Hematopoietic multipotent progenitor cell treated with erythropoietin and hydrocortisone succinate and interleukin-3 and kit ligand, for 6 days (in vitro differentiated cells): ENCODE measurements at places on chromosomes 3 and 15.
A peak's percentile ranks its signal among the peaks of the same experiment; 100 is the strongest.

DNA sequence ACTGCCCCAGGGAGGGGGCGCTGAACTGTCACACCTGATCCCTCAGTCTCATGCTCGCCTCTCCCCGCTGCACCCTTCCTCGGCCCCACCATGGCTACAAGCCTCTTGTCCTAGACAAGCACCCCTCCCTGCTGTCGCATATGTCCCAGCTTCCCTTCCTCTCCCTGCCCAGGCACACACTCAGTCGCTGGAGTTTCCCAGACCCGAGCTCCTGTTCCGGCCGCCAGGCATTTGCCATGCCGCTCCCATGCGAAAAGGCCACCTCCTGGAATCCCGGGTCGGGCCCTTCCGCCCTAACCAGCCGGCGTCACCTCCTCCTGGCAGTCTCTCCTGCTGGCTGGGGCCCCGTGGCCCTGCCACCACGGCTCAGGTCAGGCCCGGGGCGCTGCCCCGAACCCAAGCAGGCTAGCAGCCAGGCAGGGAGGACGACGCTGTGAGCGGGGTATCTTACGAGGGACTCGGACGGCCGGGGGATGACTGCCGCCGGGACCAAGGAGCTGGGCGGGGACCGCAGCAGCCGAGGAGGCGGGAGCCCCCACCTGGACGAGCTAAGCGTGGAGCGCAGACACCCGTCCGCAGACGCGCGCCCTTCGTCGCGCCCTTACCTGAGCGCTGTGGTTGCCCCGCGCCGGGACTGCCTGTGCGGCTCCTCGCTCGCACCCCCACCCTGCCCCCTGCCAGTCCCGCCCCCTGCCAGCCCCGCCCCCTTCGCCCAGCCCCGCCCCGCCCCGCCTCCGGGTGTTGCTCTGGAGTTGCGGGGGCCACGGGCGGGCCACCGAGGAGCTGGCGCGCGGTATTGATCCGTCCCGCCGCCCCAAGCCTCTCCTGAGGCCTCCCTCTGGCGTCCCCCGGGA lies at the start of gene ALS2CL:
TSS of gene ALS2CL (minus strand) at position 642 of the 854 bp plus-strand sequence. CDS start 4,239 bp downstream, outside the sequence.
- peak; percentile 42 for DNase-seq

GRCh38 chr15:50933341-50933740 lies 24.9 kb downstream of the AP4E1 start:
- DNase-seq: peak; percentile 69

- DNase-seq: no peak
These were observed 17.8 kb upstream of the MCCC1 start for GRCh38 chr3:183117056-183117455.

DNA sequence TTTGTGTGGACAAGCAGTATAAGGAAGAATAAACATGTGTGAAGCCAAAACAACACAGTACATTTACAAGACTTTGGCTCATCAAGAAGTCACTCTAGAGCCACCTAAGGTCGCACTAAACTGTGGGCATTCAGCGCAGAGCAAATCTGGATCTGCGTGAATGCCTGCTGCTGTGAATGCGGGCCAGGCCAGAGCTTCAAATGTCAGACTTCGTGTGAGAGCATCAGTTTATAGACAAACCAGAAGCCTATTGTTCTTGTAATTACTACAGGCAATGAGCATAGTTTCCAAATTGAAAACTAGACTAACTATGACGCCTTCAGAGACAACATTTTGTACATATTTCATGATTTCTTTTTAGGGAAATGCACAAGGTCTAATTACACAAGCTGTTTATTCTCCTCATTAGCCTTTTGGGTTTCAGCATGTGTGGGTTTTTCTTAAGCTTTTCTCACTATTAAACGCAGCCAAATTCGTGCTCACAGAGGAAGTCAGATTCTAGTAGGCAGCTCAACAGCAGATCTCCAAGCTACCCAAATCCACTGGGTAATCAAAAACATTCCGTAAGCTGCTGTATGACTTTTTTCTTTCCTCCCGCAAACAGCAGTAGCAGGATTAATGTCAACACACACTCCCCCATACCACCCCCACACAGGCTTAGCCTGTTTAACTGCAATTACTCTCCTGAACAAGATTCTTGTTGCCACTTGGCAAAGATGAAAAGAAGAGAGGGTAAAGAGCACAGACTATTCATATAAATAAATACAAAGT lies 84.5 kb upstream of the SETMAR start:
- no peak for DNase-seq

DNA sequence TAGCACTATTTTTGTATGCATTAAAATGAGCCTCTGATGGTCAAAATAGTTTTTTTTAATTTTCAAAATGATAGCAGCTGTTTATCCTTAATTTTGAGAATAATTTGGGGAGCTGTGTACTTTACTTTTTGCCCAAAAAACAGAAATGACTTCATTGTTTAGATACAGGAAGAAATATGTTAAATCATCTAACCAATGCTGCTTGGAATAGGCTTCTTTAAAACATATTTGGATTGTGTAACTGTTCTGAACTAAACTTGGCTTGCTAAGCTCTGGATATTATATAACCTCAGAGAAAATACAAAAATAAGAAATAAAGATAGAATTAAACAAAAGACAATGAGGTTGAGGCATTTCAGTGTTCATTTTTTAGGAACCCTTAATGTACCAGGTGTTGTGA lies 119.3 kb downstream of the SERPINI1 start:
- DNase-seq: no peak

GRCh38 chr3:69740103-69741021 lies 1.1 kb downstream of the MITF start:
- DNase-seq: peak; percentile 49

- DNase-seq: peak; percentile 38
These were observed 43.0 kb downstream of the USP13 start for GRCh38 chr3:179695672-179696313.

- DNase-seq: no peak
These were observed 491.6 kb upstream of the TPRG1 start for GRCh38 chr3:188680189-188680588.

DNA sequence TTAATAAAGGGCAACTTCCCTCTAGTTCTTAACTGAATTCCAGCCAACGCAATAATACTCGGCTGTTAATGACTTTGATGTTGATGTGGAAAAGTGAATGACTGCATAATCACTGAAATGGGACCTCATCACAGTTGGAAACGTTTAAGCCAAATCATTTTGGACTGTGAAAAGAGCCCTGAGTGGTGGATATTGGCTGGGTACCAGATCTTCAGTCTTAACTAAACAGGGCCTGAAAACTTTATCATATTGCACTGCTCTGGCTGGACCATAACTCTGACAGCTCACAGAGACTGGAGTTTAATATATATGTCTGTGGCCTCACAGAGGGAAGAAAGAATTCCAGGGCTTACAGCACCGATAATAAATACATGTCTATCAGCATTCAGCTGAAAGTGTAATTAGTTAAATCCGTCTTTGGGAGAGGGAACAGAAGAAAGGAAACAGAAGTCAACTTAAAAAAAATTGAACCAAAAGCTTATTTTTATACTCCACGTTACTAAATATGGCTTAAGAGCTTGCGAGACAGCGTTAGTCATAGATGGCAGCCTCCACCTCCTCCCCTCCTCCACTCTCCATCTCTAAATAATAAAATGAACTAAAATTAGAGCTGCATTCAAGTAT lies 222.3 kb upstream of the CDIN1 start:
- DNase-seq: no peak

GRCh38 chr3:133886031-133886722 lies 9.5 kb downstream of the RAB6B start:
- no peak for DNase-seq

- peak; percentile 25 for DNase-seq
These were observed 218.6 kb downstream of the TBC1D2B start for GRCh38 chr15:77858792-77859490.

GRCh38 chr3:17580901-17581300 lies 161.5 kb downstream of the TBC1D5 start:
- no peak for DNase-seq

- no peak for DNase-seq
These were observed 736.9 kb upstream of the CCDC54 start for GRCh38 chr3:106640353-106640752.

- DNase-seq: no peak
These were observed 20.3 kb downstream of the GPR160 start for GRCh38 chr3:170058127-170058526.

GRCh38 chr15:45346381-45346780 lies 32.0 kb downstream of the GATM start:
- no peak for DNase-seq

GRCh38 chr15:92527197-92527596 lies 128.4 kb downstream of the FAM174B start:
- no peak for DNase-seq

DNA sequence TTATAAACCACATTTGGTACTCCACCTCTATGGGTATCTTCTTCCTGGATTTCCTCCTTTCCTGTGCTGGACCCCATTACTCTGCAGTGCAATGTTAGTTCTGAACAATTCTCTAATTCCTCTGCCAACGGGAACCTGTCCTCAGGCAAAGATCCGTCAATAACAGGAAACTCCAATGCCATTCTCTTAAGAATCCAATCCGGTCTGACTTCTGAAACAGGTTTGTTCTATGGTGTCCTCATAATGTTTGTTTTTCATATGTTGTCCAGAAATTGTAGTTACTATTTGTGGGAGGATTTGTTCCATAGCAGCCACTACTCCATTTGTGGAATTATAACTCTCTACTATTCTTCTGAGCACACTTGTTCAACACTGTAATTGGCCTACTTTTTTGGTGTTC lies 112.7 kb downstream of the TBL1XR1 start:
- DNase-seq: no peak

DNA sequence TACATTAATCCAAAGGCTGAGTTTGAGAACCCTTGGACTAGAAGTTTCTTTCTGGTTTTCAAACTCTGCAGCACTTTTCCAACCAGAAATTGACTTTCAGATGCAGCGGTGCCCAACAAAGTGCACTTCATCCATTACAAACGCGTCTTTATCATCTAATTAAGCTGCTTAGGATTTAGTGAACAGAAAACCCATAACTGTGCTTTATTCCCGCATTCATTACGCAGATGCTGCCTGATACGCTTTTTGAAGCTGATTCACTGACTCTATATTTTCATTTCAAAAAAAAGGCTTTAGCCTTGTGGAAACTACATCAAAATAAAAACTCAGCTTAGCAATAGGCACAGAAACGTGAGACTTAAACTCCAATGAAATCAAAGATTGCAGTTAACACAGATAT lies 69.8 kb upstream of the CTXND1 start:
- no peak for DNase-seq

DNA sequence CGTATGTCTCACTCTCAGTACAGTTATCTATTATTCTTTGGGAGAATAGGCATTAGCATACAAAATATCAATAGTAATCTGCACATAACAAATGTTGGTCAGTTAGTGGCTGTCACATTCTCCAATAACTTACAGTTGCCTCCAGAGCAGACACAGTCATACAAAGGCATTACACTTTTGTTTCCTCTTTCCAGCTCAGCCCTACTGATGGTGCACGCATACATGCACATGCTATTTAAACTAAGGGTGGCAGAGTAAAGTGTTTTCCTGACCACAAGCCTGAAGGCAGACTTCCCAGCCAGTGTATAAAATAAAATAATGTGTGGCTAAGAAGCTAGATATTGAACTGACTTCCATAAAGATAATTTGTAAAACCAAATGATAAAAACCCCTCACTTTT lies 47.6 kb downstream of the PHLDB2 start:
- no peak for DNase-seq

GRCh38 chr15:91874992-91875660 lies 21.6 kb downstream of the SLCO3A1 start:
- no peak for DNase-seq

GRCh38 chr15:72464251-72464650 lies 9.9 kb upstream of the ARIH1 start:
- no peak for DNase-seq

- DNase-seq: peak; percentile 4
These were observed 431.4 kb downstream of the GRM7 start for GRCh38 chr3:7292362-7292761.

DNA sequence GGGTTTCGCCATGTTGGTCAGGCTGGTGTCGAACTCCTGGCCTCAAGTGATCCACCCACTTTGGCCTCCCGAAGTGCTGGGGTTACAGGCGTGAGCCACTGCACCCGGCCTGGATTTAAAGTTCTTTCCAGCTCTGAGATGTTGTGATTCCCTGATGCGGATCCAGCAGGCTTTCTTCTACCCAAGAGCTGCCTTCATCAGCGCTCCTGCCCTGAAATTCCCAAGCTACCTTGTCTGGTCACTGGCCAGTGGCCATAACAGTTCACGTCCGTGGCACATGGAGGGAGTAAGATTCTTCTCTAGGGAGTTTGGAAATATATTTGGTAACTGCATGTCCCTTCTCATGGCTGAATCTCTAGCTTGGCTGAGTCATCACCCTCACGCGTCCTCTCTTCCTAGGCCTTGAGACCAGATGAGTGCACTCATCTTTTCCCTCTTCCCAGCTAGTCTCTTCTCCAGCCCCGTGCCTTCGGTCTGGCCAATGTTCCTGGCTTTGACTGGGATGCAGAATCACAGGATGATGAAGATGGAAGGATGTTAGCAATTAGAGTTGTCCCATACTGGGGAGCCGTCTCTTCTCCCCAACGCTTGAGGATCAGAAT lies 29.8 kb upstream of the APOD start:
- DNase-seq: no peak

GRCh38 chr15:98785431-98785806 lies 137.1 kb downstream of the IGF1R start:
- DNase-seq: no peak

GRCh38 chr15:92654662-92655061 lies 913 bp downstream of the FAM174B start:
- peak; percentile 35 for DNase-seq

GRCh38 chr15:86373147-86373546 lies 293.5 kb downstream of the AGBL1 start:
- DNase-seq: no peak
